ENCODE measurements at places on chromosomes 3 and 15.

DNA sequence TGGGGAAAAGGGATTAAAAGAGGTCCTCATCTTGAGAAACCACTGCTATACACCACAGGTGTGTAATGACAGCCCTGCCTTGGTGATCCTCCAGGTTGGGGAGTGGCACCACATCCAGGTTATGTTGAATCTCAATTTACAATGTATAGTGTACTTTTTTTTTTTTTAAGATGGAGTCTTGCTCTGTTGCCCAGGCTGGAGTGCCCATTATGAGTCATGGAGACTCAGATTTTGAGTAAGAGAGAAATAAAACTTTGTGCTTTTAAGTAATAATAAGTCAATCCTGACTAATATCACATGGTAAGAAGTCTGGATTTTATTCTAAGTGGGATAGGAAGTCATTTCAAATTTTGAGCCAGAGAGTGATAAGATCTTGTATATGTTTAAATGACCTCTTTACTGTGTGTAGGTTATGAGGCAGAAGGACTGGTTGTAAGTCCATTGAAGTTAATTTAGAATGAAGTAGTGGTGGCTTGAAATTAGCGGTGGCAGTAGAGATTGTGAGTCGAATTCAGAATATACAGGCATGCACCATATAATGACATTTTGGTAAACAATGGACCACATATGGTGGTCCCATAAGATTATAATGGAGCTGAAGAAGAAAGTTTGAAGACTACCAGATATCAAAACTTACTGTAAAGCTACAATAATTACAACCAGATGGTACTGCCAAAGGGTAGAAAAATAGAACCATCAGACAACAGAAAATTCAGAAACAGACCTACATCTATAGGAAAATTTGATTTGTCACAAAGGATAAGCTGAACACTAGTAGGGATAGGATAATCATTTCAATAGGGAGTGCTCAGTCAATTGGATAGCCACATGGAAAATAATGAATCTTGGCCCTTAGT, 20.7 kb downstream of the POPDC2 start:
- peak; percentile 54 for DNase-seq

DNA sequence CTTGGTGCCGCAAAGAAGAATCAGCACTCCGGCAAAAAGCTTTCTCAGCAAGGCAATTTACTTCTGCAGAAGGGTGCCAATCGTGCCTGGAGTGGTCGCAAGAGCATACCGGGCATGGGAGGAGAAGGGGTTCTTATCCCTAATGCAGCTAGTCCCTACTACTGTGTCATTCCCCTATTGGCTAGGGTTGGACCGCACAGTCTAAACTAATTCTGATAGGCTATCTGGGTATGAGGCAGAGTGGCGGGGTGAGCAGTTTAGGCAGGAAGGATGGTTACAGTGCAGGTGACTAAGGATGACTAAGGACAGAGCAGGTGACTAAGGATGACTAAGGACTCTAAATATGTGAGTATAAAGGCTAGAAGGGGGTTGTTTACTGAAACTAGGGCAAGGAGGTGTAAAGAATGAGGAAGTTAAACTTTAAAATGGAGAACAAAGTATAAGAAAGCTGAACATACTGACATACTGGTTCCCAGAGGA, 52.9 kb downstream of the PGBD4 start:
- peak; percentile 72 for DNase-seq

- DNase-seq: no peak
These were observed 734.0 kb upstream of the NR2F2 start for GRCh38 chr15:95596496-95596895.

GRCh38 chr15:59817053-59817452, 127.9 kb upstream of the BNIP2 start:
- no peak for DNase-seq

DNA sequence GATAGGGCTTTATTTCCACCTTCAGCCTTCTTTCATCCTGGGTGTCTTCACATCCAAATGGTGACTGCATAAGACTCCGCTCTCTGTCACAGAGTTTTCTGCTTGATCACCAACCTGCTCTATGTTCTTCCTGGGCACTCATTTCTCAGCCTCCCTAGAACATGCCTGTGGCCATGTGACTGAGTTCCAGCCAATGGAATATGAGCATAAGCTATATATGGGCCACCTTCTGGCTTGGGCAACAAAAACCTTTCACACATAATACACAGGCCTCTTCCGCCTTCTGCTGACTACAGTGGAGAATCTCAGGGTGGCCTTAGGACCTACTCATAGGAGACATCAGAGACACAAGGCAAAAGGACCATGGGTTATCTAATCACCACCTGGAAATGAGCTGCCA, 51.2 kb upstream of the MED12L start:
- DNase-seq: no peak

DNA sequence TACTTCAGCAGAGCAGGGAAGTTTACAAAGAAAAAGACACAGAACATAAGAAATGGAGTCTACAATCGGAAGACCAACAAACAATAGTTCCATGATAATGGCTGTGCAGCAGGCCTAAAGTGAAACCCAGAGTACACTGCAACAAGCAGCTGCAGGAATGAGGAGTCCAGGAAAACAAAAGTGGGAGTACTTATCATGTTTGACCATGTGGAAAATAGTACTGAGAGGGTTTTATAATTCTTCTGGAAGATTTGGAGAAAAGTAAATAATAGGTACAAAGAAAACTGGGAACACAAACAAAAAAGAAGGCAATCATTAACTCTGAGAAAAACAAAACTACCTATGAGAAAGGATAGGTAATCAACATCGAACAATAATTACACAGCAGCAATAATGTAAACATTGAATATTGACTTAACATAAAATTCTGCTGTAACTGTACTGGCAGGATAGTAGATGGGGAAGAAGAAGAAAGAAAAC, 87.5 kb downstream of the NEK10 start:
- no peak for DNase-seq

DNA sequence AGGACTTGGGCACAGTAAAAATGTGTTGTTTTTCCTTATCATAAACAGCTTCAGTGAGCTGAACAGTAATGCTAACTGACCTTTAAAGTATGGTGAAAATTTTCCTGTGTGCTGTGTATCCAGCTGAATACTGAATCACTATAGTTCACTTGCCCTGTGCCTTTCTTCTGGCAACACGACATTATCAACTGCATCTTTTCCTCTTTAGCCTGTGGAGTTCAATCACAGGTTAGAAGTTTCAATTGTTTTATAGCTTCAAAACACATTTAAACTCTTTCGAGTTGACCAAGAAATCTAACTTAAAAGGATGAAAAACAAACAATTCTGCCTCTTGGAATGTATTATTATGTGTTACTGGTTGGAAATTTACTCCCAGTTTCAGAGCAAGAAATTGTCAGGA, 1120.7 kb upstream of the ALCAM start:
- peak; percentile 9 for DNase-seq

DNA sequence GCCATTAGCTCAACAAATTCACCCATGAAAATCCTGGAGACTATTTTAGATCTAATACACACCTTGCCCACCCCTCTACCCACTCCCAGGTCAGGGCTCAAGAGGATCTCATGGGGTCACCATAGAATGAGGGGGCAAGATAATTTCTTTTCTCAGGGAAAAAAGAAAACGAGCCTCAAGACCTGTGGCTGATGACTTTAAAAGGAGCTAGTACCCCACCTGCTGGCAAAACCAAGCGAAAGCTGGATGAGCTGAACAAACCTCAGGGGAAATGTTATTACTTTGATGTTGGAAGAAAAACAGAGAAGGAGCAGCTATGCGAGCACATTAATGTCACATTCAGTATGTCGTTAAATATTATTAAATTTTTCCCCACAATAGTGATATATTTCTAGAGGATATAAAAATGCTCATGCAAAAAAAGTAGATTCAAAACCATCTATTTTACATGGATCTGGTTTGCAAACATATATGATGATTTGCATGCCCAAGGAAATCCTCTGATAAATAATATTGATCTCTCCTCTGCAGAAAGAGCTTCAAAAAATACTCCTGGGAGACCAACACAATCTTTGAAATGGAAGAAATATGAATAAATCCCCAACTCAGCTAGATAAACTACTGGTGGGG, 37.7 kb downstream of the PLD1 start:
- DNase-seq: peak; percentile 79

DNA sequence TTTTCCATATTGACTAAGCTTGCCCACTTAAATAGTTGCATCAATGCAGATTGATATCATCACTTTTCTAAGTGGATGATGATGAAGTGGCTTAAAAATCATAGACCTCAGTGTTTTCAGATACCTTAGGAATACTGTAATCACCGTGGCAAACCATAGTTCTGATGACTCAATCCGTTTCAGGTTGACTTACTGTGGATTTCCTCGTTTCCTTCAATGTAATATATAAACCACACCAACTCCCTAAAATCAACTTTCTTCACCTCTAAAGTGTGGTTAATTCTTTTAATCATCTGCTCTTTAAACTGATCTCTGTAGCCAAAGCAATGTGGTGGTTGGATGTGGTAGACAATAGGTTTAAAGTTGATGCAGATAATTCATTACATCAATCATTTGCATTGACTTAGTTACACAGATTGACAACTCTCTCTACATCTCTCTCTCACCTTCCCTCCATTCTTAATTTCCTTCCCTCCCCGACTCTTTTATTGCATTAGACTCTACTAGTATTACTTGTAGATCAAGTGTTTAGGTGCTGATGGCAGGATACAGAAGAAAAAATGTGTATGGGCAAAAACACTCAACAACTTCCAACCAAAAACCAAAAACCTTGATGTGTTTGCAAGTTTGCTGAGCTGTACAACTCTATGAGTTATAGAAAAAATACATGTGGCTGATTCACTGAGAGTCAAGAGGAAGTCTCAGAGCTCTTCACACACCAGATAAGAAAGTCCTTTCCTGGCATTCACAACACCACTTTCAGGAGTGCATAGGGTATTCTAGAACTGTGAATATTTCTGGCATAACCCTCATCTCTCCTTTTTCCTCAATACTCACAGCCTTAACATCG, 243.5 kb downstream of the NFKBIZ start:
- peak; percentile 80 for DNase-seq

DNA sequence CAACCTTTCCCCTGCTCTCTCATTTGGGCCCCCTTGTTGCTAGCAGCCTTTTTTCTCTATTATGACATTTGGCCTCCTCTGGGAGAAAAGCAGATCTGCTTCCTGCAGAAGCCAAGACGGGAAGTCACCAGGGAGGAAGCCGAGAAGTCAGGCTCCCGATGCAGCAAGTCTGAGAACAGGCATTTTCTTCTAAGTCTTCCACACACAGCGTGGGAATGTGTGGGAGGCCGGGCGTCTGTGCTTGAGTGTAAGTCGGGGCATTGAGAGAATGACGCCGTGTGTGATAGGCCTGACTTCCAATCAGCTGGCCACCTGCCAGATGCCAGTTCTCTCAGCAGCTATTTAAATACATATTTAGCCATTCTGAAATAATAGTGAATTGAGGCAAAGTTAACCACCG, 75.8 kb upstream of the FAM98B start:
- no peak for DNase-seq

GRCh38 chr3:118765636-118766305, 268.9 kb downstream of the IGSF11 start:
- no peak for DNase-seq

- no peak for DNase-seq
These were observed 25.0 kb upstream of the MUSTN1 start for GRCh38 chr3:52859686-52860423.

- no peak for DNase-seq
These were observed 84.4 kb downstream of the SLMAP start for GRCh38 chr3:57840473-57840872.

DNA sequence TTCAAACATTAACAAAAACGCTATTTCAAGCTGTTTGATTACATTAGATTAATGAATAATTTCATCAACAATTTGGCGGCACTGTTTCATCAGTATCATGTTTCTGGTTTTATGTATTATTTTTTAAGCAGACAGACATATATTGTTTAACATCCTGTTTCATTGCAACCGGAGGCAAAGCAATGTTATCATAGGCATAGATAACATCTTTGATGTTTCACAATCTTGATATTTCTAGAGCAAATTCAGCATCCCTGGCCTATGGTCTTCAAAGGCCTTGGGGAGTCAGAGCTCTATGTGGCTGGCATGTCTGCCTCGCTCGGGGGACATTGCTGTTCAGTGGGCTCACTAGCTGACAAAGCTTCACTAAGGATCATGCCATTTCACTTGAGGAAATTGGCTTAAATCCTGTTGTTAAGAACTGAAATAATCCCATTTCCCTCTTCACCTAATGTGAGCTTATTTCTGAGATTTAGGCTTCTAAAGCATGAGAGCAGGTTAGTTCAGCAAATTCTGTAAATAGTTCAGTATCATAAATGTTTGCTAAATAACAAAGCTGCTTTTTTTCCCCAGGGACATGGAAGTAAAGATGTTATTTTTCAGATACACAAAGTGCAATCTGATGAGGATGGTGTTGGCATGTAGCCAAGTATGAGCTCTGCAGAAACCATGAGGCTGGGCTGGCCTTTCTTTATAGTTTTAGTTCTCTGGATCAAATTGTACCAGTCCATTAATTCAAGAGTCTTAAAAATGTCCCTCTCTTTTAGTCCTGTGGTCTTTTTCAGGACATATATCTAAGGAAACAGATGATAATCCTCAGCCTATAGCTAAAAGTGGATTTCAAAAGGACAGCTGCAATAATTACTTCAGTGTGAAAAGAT, 941.4 kb downstream of the PLOD2 start:
- DNase-seq: no peak

- no peak for DNase-seq
These were observed 147.1 kb downstream of the PGPEP1L start for GRCh38 chr15:98860281-98861041.

GRCh38 chr3:189383630-189384029, 211.9 kb downstream of the TPRG1 start:
- DNase-seq: no peak

DNA sequence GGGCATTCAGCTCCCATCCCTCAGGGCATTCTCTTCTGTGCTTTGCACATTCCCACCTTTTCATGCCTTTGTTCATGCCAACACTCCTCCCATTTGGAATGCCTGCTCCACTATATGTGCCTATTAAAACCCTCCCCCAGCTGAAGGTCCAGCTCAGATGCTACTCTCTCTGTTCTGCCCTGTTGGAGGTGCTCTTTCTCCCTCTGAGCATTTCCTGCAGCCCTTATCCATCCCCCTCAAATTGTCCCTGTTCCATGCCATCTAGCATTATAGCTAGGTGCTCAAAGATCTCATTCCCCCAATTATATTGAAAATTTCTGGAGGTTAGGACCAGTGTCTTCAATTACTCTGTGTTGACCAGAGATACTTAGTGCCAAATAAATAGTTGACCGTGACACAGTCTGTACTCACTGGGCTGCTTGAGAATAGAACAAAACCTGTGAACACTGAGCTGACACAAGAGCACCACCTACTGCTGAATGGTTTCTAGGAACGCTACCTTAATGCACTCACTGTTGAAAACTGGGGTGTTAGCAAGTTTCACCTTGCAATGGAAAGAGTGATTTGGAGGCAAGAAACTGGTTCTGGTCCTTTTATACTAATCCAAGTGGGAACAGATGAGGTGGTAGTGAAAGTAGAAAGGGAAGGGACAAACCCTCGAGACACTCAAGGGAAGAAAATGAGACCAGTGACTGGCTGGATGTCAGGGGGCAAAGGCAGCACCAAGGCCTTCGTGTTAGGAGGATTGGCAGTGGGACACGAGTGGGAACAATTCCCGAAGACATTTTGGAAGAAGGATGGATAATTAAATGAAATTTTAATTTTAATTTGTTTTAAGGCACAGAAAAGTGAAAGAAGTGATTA, 289.8 kb upstream of the ROPN1 start:
- peak; percentile 65 for DNase-seq
